ENCODE measurements at places on chromosomes 2 and 18.

- peak; percentile 4 for DNase-seq
These were observed 370 bp upstream of the ZNF804A start for GRCh38 chr2:184598002-184598315.

GRCh38 chr18:58015065-58015780 is 28.8 kb upstream of the NEDD4L start:
- DNase-seq, result no peak

DNA sequence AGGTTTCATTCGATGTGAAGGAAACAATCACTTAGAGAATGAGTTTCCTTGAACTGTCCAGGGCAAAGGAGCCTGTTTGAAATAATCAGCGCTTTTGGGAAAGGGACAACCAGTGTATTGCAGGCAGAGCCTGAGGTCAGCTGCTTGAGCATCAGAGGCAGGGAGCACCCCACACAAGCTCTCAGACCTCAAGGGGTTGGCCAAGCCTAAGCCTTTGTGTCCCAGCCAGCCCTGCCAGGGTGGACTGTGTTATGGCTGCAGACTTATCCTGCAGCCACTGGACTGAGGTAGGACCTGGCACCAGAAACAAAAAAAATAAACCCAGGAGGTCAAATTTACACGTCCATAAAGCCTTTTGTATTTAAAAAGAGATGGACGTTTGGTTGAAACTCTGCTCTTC is 228.3 kb downstream of the SEPTIN10 start:
- no peak for DNase-seq

GRCh38 chr2:197461057-197461456 is 7.7 kb downstream of the COQ10B start:
- DNase-seq, result no peak

DNA sequence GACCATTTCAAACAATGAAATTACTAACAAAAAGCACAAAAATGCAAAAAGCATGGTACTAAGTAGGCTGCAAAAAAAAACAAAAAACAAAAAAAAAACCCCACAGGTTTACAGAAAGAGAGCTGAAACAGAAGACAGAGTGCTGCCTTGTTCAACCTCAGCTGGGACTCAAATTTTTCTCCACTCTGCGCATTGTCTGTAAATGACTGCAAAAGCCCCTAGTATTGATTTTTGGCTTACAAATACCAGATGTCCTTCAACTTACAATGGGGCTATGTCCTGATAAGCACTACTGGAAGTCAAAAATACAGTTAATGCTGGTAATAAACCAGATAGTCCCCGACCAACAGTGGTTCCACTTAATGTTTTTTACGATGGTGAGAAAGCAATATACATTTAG is 42.2 kb downstream of the UBE2E3 start:
- no peak for DNase-seq

DNA sequence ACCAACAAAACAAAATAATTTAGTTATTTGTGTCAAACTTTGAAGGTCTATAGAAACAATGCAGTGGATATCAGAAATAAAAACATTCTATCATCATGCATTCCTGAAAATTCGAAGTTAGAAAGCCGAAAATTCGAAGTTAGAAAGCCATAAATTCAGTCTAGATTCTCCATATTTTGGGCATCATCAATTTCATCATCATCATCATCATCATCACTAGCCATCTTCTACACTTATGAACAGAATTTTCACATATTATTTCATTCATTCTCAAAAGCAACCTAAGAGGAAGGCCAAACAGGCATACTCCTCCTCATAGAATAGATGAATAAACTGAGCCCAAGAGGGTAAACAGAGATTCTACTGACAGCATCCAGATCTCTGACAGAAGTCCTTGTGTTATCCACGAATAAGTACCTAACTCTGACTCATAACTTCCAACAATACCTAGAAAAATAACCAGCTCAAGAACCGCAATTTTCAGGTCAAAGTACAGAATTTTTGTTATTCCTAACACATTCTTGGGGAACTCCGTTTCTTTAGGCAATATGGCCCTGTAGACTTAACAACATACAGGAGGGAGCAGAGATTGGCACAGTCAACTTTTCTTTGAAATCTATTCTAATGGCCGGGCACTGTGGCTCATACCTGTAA is 84.7 kb downstream of the TCF4 start:
- DNase-seq, result no peak

GRCh38 chr2:136132825-136133155 is 14.8 kb upstream of the CXCR4 start:
- no peak for DNase-seq

GRCh38 chr2:121335294-121336290 is 50.6 kb upstream of the TFCP2L1 start:
- DNase-seq, result no peak

GRCh38 chr2:84880395-84880644 is 564 bp downstream of the TRABD2A start:
- no peak for DNase-seq

DNA sequence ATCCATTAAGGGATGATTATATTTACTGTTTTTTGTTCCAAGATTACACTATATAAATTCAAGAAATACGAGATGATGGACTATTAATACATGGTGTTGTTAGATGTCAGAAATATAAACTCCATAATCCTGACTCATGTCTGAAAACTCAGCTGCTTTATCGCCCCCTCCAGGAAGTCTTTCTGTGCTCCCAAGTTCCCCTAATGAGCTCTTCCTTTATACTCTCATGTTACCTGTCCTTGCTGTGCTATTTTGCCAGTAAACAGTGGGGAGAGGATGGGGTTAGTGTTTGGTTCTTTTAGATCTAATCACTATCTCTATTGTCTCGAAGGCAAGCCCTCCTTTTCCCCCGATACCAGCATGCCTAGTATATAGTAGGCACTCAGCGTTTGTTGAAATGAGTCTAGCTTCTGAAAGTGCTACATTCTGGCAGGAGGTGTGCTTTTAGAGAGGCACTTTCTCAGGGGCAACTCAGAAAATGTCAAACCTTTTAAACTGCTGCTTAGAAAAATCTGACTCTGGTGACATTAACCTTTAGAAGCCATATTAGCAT is 21.4 kb upstream of the BARD1 start:
- peak; percentile 20 for DNase-seq

- no peak for DNase-seq
These were observed 557.7 kb upstream of the CHAC2 start for GRCh38 chr2:53209679-53210458.

- peak; percentile 56 for DNase-seq
These were observed 95.4 kb upstream of the CCDC85A start for GRCh38 chr2:56088411-56088810.

DNA sequence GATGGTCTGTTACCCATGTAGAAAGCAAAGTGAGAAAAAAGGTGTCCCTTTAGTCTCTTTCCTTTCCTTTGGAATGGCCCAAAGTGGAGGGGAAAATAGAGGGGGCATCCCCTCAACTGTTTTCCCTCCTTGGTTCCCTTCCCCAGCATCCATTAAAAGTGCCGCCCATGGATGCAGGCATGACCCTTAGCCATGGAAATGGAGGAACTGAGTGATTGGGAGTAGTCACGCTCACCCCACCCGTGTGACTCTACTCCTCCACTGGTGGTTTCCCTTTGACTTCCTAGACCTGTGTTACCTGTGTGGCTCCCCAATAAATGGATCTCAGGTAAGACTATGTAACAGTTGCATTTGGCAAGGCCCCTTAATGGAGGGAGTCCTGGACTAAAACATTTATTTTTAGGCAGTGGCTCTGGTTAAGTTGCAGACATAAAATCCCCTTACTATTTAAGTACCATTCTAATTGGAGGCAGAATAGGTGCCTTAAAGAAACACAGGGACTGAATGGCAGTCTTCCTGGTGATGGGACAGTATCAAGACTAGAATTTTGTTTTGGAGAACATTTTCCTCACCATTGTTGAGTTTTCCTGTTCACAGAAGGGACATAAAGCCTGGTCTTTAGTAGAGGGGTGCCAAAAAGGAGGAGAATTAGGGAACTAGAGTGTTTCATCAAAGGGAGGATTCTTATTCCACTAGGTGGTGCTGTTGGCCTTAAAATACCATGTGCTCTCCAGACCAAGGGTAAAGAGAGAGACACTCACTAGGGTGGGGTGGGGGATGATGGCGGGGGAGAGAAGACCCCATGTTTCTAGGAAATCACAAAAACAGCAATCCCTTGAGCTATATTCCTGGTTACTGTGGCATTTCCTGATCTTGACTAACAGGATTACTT is 25.7 kb upstream of the PLA2R1 start:
- peak; percentile 43 for DNase-seq

- no peak for DNase-seq
These were observed 39.8 kb upstream of the TMEM178A start for GRCh38 chr2:39625927-39626270.

GRCh38 chr2:160270571-160271113 is 70.6 kb upstream of the ITGB6 start:
- peak; percentile 84 for DNase-seq

DNA sequence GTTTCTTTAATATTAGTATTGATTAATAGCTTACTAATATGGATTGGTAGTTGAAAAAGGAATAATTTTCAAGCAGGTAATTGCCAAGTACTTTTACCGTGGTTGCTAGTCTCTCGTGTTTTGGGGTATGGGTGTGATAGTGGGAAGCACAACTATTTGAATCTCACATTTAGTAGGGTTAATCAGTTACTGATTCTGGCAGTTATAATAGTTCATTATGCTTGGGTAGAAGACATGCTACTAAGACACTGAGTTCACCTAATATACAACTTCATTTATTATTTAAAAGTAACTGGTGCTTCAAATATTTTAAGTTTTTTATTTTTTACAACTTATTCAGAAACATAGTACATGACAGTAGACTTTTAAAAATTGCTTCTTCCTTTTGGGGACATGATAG is 33.5 kb downstream of the SOCS6 start:
- no peak for DNase-seq

DNA sequence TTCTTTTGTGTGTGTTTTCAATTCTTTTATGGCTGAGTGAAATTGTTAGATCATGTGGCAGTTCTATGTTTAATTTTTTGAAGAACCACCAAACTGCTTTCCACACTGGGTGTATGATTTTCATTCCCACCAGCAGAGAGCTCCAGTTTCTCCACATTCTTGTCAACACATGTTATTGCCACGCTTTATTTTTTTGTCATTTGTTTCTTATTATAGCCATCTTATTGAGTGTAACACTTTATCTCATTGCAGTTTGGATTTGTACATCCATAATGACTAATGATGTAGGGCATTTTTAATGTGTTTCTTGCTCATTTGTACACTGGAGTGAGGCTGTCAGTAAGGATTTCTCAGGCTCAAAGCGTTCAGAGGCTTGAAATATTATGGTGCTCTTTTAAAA is 184.2 kb downstream of the PIEZO2 start:
- no peak for DNase-seq

- no peak for DNase-seq
These were observed 1.2 kb downstream of the ONECUT2 start for GRCh38 chr18:57436191-57436964.

DNA sequence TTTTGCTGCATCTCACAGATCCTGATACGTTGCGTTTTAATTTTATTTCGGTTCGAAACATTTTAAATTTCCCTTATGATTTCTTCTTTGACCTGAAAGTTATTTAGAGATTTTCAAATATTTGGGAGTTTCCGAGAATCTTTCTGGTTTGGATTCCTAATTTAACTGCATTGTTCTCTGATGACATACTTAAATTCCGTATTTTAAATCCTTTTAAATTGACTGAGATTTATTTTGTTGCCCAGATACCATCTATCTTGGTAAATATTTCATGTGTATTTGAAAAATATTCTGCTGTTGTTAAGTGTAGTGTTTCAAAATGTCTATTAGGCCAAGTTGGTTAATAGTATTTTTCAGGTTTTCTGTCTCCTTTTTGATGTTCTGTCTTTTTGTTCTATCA is 37.7 kb downstream of the MROH2A start:
- DNase-seq, result no peak

GRCh38 chr18:55998071-55998522 is 410.1 kb upstream of the TCF4 start:
- DNase-seq, result peak; percentile 78

- DNase-seq, result no peak
These were observed 27.5 kb downstream of the CNRIP1 start for GRCh38 chr2:68292108-68292710.

DNA sequence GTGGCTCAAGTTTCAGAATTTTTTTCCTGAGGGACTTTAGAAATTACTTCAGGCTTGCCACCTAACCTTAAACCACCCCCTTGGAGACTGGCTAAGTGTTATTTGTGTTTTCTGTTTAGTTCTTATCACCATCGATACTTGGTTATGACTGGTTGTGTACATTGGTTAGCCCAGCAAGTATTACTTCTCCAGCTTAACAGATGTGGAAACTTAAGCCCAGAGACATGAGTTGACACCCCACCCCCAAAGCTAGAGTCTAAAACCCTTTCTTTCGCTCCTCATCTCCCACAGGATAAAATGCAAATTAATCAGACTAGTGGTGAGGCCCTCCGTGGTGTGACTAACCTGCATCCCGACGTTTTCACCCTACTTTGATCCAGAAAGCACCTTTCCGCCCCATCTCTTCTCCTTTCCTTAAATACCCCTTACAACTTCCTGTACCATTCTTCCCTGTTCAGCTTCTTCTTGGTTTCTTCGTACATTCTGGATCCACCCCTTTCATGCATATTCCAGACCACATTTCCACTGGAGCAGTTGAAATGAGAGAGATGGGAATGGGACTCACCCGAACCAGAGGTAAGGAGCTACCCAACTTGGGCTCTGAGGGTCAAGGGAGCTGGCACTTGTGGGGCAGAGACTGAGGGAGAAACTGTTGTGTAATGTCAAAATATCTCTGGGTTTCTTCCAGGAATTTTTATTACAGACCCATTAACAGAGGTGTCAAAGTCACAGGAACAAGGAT is 819 bp upstream of the MAP3K2 start:
- no peak for DNase-seq

- peak; percentile 92 for DNase-seq
These were observed 216.7 kb downstream of the GLI2 start for GRCh38 chr2:120952318-120952717.

DNA sequence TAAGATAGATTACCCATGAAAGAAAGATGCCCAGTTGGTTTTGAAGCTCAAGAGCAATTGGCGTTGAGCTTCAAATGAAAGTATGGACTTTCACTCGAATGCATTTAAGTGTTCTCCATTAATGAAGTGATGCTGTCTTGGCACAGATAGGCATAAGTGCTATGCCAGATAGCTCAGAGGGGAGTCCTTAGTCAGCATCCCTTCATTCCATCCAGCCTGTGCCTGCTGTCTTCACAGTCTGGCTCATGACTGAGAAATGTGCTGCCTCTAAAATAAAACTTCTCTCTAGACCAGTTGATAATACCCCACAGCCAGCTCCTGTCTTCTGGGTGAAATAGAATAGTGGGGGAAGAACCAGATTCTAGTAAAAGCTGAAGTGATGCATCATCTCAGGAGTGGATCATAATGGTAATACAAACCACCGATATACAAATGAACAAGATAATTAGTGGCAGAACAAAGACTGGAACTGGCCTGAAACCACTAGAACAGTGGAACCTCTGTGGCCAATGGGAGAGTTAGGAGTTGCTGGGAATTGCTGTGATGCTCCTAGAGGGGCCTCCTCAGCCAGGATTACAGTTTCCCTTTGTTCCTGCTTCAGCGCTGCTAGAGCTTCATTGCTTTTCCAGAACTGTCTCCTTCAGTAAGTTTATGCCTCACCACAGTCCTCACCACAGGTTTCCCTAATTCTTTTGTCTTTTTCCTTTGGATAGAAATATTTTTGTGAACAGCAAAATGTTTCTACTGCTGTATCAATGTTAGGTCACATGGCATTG is 359.3 kb downstream of the KIAA1328 start:
- DNase-seq, result no peak
